Thoracic aorta (tissue), 2 donors: ENCODE measurements at places on chromosomes 11 and 22. TPM values are rescaled to one million over a fixed set of nuclear protein-coding genes. Genes with fewer than 3 reads are reported as not detected.

DNA sequence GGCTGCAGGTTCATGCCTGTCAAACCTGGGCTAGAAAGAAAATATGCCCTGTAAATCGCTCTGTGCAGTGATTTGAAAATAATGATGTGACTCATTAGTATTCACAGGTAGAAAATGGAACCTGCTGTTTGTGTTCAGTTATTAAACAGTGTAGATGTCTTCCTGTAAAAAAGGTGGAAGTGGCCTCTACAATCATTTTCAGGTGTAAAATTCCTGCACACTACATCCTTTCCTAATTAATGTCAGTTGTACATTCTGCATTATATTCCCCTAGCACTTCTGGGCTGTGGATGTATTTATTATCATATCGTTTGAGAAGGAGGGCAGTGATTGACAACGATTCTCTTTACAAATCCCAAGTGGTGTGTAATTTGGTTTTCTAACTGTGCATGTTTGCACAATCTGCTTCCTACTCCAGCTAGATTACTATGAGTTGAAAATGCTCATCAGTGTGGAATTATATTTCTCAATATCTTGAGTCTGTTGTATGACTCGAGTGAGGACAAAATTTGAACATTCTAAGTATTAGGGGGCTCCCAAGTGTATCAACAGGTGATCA is 454.0 kb upstream of the DDI1 start:
- no peak for DNase-seq
- no peak overlapping the region for H3K27ac ChIP-seq
- H3K36me3 ChIP-seq: no peaks in the 10 kb centered on the region
- H3K27me3 ChIP-seq: no peaks in the 10 kb centered on the region
- H3K4me1 ChIP-seq: no peaks in the 10 kb centered on the region

DNA sequence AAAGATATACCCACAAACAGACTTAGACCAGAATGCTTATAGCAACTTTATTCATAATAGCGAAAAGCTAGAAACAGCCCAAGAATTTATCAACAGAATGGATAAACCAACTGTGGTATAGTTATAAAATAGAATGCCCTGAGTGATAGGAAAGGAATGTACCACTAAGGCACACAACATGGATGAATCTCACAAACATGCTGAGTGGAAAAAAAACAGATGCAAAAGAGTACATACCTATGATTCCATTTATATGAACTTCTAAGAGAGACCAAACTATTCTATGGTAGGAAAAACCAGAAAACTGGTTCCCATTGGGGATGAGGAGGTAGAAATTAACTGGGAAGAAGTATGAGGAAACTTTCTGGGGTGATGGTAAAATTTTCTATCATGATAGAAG is 40.4 kb upstream of the GRIK4 start:
- H3K27me3 ChIP-seq: no peaks in the 10 kb centered on the region
- no peak overlapping the region for H3K27ac ChIP-seq
- no peak overlapping the region for H3K4me3 ChIP-seq
- no peak for DNase-seq

GRCh38 chr11:128621601-128622501 is 34.5 kb upstream of the ETS1 start:
- H3K27ac ChIP-seq: no peak overlapping the region
- no peaks in the 10 kb centered on the region for H3K36me3 ChIP-seq
- no peak overlapping the region for H3K4me3 ChIP-seq

DNA sequence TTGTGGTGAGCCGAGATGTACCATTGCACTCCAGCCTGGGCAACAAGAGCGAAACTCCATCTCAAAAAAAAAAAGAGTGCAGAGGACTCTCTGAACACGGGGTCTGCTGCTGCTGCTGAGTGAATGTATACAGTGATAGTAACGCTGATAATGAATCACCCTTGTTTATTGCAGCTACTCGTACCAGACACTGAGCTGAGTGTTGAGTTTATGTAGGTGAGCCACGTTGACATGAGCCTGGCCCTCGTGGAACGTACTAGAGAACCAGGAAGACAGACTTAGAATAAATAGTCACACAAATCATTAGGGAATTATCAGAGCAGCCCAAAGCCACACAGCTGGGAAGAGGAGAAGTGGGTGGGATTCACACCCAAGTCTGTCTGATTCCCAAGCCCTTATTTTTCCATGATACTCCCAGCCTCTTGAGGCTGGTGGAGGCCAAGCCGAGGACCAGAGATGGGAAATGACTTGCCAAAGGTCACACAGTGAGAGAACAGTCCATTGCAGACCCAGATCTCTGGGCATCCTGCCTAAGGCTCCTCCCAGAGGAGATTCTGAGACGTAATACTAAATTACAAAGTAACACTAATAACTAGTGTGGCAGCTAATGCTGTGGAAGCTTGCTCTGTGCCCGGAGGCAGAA is 34.8 kb downstream of the MB start:
- DNase-seq: no peak
- H3K4me3 ChIP-seq: no peak overlapping the region
- no peaks in the 10 kb centered on the region for H3K36me3 ChIP-seq
- no peak overlapping the region for H3K27ac ChIP-seq
- H3K4me1 ChIP-seq: no peaks in the 10 kb centered on the region

Gene ABCC8
- total RNA-seq: 13.9 TPM
